Stimulated activated CD8-positive, alpha-beta memory T cell treated with anti-CD3 and anti-CD28 coated beads, Interleukin-15, amount 100 ng/mL, for 48 hours (primary cell): ENCODE measurements at places on chromosomes 4 and X.

GRCh38 chr4:173538148-173538908 lies 8.3 kb upstream of the HAND2 start:
- DNase-seq = no peak

- DNase-seq = no peak
Measured at GRCh38 chr4:636628-637159, 11.3 kb downstream of the PDE6B start.

- DNase-seq = no peak
Measured at GRCh38 chrX:42220666-42221065, 297.3 kb upstream of the CASK start.

GRCh38 chrX:3712870-3713224 lies 602 bp downstream of the PRKX start:
- DNase-seq = no peak

DNA sequence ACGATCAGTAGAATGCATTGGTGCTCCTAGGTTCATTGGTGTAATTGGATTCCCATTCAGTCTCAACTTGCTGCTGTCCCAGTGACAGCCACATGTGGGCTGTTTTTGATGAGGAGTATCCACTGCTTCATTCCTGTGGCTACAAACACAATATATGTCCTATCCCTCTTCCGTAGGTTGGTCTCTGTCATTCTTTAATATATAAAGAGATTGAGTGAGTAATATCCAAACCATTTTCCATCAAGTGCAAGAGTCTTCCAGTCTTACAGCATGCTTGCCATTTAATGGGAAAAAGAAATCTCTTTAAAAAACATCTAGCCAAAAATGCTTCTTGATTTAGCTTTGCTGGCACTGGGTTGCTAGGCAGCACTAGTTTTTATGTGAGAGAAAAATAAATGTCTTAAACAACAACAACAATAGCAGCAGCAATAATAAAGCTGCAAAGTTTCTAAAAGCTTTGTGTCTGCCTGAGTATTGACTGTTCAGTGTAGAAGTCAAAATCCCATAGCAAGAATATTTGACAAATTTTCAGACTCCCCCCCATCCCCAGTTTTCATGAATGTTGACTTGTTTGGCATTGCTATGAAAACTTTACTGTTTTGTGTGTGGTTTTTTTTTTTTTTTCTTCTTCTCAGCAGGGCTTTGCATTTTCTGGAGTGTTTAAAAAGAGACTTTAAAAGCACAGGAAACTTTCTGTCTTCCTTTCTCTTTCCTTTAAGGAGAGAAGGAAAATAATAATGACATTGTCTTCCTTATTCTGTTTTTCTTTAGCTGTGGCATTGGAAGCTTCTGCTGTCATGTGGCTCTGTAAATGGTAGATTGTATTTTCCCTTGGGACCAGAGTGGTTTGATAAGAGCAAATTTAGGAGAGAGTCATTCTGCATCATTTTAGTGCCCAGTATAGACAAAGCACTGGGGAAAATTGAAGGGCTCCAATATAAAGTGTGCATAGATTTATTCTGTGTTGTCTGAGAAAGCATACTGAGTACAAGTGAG lies 244.3 kb downstream of the ARHGAP10 start:
- DNase-seq = no peak
